CD4-positive, CD25-positive, alpha-beta regulatory T cell (primary cell): ENCODE measurements at places on chromosomes 6 and 20.
A peak's percentile ranks its signal among the peaks of the same experiment; 100 is the strongest.

GRCh38 chr6:54729716-54730115 lies 116.9 kb upstream of the FAM83B start:
- DNase-seq = no peak

- DNase-seq = peak; percentile 68
Measured at GRCh38 chr6:157323255-157323965, at the start of gene TMEM242. Gene TMEM242 (minus strand): TSS chr6:157323519. CDS start chr6:157323499, 20 bp downstream.

GRCh38 chr20:57163041-57163440 lies 103.4 kb downstream of the BMP7 start:
- DNase-seq = no peak

GRCh38 chr6:38755207-38755606 lies 40.1 kb downstream of the DNAH8 start:
- DNase-seq = no peak

GRCh38 chr6:9461188-9461587 lies 953.7 kb downstream of the TFAP2A start:
- no peak for DNase-seq

GRCh38 chr6:1622851-1623768 lies 13.4 kb downstream of the FOXC1 start:
- DNase-seq = no peak

GRCh38 chr6:17281100-17281496 lies at the start of gene RBM24:
Gene RBM24 (plus strand): TSS chr6:17281361. CDS start chr6:17281582, 221 bp downstream.
- DNase-seq = no peak
